NCI-H1930 (cell line): ENCODE measurements at places on chromosomes 1 and 21.

DNA sequence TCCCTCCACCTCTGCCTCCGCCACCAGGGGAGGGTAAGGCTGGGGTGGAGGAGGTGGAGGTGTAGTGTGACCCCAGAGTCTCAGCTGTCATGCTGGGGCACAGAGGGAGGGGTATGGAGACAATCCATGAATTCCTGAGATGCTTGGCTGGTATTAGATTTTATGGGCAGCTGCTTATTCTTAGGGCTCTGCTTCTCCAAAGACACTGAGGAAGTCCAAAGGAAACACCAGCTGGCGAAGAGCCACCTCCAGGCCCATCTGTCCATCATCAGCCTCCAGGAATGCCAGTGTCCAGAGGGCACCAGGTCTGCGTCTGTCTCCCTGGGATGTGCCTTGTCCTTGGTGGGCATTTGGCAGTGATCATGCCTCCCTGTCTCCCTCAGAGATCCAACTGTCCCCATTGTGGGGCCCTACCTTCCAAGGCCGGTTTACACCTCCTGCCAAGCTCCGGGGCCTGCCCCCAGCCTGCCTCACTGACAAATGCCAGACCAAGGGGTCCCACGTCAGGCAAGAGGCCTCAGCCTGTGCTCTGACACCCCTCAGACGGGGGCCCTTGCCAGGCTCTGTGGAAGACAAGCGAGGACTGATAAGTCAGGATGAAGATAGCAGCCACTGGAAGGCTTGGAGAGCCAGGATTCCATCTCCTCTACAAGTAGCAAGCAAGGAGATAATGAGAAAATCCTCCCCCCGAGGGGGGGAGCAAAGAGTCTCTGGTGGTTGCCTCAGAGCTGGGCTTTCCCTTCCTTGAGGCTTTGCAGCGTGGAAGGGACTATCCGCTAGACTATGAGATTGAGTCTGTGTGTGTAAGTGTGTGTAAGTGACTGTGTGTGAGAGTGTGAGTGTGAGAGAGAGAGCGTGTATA, 1.6 kb downstream of the TNNI1 start:
- DNase-seq, result no peak

GRCh38 chr1:22375601-22376000, 76.0 kb upstream of the ZBTB40 start:
- no peak for DNase-seq

DNA sequence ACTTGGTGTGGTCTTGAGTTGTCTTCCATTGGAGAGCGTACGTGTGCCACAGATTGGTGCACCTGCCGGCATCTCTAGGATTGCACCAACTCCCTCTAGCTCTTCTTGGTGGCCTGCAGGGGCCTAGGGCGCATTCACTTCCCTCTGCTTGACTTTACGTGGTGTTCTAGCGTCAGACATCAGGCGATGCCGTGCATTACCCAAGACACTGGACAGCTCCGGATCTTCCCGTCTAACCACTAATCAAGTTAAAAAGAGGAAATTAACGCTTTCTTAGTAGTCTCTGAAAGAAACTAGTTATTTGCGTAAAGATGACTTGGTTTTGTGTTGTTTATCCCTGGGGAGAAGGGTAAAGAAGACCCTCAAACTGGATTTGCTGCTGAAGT, 510 bp upstream of the IL10RB start:
- no peak for DNase-seq

DNA sequence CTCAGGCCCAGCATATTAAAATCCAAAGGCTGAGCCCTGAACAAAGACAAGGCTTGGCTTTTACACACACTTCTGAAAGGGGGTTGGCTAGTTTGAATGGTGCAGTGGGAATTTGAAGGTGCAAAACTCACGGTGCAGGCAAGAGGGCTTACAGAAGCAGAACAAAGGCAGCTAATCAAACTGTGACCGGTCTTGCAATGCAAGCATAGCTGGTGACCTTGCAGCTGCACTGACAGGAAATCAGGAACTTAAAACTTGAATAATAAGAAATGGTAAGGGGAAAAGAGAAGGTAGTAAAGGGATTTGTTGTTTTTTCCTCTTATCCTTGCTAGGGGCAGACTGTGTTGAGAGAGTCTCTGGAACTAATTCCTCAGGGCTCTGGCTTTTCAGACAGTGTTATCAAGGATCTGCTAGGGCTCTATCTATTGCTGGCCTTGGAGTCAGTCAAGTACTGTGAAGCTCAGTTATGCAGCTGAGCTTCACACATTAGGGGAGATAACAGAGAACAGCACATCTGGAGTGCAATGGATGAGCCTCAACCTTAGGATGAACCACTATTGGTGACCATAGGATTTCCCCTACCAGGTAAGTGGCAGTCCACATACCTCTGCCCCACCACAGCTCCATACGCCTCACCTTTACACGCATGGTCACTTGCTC, 97.6 kb downstream of the PPIAL4G start:
- no peak for DNase-seq

GRCh38 chr1:220677251-220677650, 12.9 kb upstream of the C1orf115 start:
- DNase-seq, result no peak

GRCh38 chr1:180672105-180672504, 40.3 kb downstream of the XPR1 start:
- no peak for DNase-seq

- DNase-seq, result no peak
These were observed 67.9 kb downstream of the PHACTR4 start for GRCh38 chr1:28437264-28437923.

DNA sequence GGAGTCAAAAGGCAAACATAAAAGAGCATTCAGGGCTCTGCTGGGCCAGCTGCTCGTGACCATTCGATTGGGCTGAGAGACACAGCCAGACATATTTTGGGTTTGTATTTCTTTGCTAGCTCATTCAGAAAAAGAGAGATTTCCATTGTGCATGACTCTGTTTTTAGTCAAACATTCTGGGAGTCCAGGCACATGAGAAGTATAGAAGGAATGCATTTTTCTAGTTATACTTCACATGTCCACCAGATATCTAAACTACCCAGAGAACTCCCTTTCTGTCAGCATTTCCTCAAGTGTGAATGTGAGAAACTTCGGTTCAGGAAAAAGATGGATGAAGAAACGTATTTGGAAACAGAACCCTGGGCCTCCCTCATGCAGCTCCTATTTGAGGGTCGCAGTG, 6.3 kb upstream of the KCNE1 start:
- no peak for DNase-seq

DNA sequence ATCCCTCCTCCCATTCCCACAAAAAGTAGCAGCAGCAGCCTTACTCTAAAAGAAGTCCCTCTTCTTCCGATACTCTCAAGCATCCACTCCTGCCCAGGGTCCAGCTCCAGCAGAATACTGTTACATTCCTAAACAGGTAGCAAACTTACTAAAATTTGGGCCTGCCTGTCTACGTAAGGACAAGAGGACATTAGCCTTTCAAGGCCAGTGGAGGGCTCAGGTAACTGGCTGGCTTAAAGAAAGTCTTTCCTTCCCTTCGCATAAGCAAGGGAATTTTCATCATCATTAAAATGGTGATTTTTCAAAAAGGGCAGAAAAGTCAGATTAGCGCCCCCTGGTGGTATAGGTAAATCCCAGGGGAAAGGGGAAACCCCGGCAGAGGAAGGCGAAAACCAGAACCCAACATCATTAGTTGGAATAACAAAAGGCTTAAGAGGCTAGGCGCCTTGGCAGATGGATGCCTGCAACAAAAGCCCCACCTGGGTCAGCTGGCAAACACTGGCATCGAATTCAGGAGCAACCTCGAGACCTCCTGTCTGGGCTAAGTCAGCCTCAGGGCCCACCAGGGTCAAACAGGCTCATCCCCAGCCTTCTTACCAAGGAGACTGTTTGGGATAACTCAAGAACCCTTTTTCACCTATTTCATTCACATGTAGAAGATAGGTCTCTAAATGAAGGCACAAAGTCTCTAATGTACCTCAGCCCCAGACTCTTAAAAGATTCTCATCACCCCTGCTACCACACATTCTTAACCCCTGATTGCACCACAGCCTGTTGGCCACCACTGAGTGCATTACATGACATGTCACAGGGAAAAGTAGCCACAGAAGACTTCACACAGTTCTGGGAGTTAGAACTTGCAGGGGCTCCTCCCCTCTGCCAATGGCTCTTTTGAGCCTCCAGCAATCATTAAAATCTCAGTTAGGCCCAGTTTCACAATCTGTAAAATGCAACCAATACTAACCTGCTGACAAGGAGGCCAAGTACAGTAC, 36.7 kb downstream of the ERI3 start:
- peak; percentile 14 for DNase-seq

GRCh38 chr21:29102791-29103257, 27.6 kb upstream of the MAP3K7CL start:
- no peak for DNase-seq

DNA sequence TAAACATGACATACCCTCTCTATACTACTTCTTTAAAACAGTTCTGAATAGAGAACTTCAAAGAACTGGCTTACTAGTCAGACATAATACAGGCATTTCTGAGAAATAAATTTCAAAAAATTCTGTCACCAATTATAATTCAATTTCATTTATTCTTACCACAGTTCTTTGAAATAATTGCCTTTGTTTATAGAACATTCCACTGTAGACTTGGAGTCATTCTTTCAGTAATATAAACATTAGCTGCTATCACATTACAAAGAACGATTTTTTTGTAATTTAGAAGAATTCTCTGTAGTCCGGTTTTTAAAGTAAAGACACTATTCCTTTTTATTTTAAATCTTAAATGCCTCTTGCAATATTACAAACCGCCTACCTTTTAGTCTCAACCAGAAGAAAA, 146.4 kb upstream of the COL11A1 start:
- no peak for DNase-seq

DNA sequence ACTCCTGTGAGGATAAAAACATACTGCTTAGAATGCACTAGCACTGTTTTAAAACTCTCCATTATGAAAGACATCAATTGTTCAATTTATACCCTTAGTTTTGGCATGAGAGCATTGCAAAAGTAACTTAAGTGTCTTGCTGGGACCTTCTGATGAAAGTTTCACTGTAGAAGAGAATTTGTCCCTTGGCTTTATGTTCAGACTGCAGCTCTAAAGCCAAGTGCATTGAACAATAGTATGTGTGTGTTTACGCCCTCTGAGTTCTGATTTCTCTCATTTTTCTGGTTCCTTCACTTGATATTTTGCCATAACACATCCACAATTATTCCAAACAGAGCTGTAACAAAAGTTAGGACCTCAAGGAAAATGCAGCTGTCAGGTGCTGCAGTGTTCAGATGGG, 474.6 kb downstream of the DISC1 start:
- DNase-seq, result no peak

DNA sequence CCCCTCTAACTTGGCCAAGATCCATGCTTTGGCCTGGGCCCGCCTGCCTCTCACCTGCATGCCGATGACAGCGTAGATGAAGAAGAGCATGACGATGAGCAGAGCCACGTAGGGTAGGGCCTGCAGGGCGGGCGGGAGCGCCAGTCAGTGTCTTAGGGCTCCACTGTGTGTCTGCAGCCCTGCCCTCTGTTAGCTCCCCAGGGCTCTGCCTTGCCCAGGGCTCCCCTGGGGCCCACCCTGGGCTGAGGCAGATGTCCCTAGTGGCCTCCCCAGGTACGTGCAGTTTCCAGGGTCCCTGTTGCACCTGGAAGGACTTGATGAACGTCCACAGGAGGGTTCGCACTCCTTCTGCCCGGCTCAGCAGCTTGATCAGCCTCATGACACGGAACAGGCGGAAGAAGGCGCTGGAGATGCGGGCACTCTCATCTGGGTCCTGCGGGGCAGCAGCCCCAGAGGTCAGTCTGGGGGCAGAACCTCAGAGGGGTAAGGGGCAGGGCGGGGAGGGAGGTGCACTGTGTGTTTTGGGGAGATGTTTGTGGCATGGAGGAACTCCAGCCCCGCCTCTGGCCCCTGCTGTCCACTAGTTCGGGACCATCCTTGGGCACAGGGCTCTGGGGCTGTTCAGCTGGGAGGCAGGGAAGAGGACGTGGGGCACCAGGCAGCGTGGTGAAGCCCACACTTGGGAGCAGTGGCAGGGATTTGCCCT, 29.8 kb upstream of the KIF21B start:
- DNase-seq, result no peak

- DNase-seq, result peak; percentile 84
These were observed 11.5 kb upstream of the COL16A1 start for GRCh38 chr1:31715087-31715872.

DNA sequence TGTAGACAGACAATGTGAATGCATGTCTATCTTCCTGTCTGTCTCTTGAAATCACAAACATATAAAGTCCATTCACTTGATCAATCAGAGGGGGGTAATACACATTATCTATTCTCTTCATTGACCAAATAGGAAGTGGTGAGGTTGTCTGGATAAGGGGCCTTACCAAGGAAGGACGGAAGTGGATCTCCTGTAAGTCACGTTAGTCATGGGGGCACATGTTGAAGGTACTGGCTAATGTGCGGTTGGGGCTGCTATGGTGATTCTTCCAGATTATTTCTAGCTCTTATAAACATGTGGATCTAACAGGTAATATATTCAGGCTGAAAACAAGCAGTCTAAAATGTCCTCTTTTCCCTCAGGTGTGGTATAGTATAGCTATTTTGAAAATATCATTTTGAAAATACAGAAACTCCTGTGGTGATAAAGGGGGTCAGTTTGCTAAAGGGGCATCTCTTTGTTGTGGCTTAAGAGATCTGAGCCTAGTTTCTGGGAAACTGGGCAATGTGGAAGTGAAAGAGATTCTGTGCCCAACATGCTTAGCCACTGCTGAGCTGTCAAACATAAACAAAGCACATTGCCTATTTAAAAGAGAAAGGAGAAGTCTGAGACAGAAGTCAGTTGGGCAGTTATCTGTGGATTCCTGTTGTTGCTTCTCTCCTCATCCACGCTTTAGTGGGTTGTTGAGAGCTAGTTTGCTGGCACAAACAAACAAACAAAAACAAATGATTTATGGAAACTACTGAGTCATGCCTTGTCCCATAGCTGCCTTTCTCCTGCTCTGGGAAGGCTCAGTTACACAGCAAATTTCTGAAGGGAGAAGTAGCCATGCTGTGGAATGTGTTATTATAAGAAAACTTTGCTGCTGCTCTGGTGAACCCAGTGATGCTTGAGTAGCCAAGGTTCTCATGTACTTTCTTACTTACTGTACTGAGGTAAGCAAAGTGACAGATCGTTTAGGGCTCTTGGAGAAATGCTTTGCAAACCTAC, 166.9 kb downstream of the HLX start:
- no peak for DNase-seq

DNA sequence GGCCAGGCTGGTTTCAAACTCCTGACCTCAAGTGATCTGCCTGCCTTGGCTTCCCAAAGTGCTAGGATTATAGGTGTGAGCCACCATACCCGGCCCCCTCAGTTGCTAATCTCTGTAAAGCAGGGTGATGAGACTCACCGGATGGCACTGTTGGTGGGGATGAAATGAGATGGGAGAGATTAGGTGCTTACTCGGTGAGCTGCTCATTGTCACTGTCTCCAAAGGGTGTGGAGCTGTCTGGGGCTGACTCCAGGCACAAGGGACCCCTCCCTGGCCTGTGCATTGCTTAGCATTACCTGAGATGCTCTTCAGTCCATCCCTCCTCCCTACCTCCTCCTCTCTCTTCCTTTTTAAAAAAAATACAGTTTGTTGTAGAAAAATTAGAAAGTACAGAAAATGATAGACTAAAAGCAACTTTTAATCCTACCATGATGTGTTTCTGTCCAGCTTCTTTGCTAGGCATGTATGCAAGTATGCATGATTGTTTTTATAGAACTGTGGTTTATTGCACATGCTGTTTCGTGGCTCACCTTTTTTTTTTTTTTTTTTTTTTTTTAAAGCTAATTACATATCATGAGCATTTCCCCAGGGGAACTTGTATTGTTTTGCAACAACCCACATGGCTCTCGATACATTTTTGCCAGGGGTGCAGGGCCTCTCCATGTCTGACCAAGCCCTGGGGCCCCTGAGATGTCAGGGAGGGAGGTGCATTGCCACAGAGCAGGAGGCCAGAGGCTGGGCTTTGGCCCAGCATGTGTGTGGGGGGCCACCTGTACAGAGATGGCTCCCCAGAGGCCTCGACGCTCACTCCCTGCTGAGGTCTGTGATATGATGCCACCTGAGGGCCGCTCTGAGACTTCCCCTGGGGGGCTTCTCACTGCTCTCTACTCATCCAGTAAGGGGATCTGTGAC, 55.4 kb downstream of the ARHGEF10L start:
- no peak for DNase-seq
